Gastrocnemius medialis (tissue), 4 donors: ENCODE measurements at places on chromosomes 4 and X. TPM values are rescaled to one million over a fixed set of nuclear protein-coding genes. Genes with fewer than 3 reads are reported as not detected.
A peak's percentile ranks its signal among the peaks of the same experiment; 100 is the strongest.

- H3K27me3 ChIP-seq = no peaks in the 10 kb centered on the region
- no peaks in the 10 kb centered on the region for H3K4me1 ChIP-seq
- H3K4me3 ChIP-seq = peak overlapping the region; percentile 21
- no peaks in the 10 kb centered on the region for H3K36me3 ChIP-seq
- no peak overlapping the region for H3K27ac ChIP-seq
- no peak for DNase-seq
Observed at GRCh38 chrX:24646745-24647182, 383 bp downstream of the PCYT1B start.

GRCh38 chr4:168646001-168646768 lies 149.3 kb downstream of the PALLD start:
- no peak for DNase-seq
- H3K27me3 ChIP-seq = no peaks in the 10 kb centered on the region
- no peaks in the 10 kb centered on the region for H3K36me3 ChIP-seq
- peaks cover 10% of the 10 kb centered on the region for H3K4me1 ChIP-seq
- H3K4me3 ChIP-seq = no peak overlapping the region
- H3K27ac ChIP-seq = no peak overlapping the region

- no peaks in the 10 kb centered on the region for H3K27me3 ChIP-seq
- peaks cover 21% of the 10 kb centered on the region for H3K4me1 ChIP-seq
- H3K36me3 ChIP-seq = no peaks in the 10 kb centered on the region
- H3K27ac ChIP-seq = peak overlapping the region; percentile 95
Observed at GRCh38 chr4:103021120-103021519, 1.6 kb upstream of the SLC9B1 start.

DNA sequence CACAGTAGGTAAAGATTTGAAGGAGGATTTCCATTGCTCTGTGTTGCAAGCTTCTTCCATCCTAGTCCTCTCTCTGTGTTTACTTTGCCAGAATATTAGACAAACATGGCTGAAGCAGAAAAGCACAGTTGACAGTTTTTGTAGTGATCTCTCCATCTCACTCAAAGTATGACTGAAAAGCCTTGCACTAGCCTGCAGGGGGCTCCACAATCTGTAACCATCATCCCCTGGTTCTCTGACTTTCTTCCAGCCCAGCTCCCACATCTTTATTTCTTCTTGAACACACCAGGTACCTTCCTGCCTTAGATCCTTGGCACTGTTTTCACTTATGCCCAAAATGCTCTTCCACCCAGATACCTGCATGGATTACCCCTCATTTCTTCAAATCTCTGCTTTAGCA lies 34.1 kb upstream of the HHIP start:
- no peak overlapping the region for H3K4me3 ChIP-seq
- H3K27ac ChIP-seq = no peak overlapping the region
- H3K36me3 ChIP-seq = no peaks in the 10 kb centered on the region
- H3K4me1 ChIP-seq = no peaks in the 10 kb centered on the region

DNA sequence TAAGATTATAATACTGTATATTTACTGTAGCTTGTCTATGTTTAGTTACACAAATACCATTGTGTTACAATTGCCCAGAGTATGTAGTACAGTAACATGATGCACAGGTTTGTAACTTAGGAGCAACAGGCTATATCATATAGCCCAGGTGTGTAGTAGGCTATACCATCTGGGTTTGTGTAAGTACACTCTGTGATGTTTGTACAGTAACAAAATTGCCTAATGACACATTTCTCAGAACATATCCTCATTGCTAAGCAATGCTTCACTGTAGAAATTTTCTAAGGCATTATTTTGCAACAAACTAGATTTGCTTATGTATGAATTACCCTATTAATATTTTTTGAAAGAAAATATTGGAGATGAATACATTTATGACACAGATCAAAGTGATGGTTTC lies 1390.9 kb downstream of the C4orf33 start:
- no peak for DNase-seq
- H3K27ac ChIP-seq = no peak overlapping the region
- H3K27me3 ChIP-seq = no peaks in the 10 kb centered on the region
- H3K4me3 ChIP-seq = no peak overlapping the region
- H3K36me3 ChIP-seq = no peaks in the 10 kb centered on the region
- no peaks in the 10 kb centered on the region for H3K4me1 ChIP-seq

PLP1 gene
- 2.2 TPM for total RNA-seq

L1CAM gene
- total RNA-seq = 0.05 TPM

ZNF827 gene
- total RNA-seq = 7.2 TPM

FOXR2 gene
- not detected for total RNA-seq
